ENCODE measurements at places on chromosomes 12 and 14.

DNA sequence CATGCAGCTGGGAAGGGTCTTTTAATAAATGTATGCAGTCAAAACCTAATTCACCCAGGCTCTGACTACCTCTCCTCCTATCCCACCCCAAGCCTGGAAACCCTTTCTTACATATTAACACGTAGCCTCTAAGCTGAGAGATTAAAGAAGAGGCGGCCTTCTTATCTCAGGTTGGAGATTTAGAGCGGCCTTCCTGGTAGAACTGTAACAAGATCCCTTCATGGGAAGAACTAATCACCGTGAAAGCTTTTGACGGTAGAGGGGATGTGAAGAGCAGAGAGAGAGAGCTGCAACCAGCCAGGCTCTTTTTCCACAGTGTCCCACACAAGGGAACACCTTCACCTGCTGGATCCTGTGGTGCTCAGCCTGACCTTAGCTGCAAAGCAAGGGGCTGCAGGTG, 367.4 kb downstream of the MED13L start:
- no peak for DNase-seq

DNA sequence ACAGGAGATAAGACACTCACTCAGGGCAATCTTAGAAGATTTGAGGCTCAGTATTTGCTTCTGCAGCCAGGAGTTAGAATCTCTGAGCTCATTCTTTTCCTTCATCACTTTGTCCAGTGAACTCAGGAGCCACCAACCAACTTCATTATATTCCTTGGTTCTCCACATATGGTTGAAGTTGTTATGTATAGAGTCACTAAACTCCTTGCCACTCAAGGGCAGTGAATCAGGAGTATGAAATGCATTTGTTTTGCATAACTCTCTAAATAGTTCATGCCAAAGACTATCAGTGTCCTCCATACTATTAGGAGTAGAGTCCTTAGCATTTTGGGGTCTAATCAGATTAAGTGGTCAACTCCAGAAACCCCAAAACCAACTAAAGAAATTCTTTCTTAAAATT, 150.6 kb downstream of the CCDC59 start:
- no peak for DNase-seq

DNA sequence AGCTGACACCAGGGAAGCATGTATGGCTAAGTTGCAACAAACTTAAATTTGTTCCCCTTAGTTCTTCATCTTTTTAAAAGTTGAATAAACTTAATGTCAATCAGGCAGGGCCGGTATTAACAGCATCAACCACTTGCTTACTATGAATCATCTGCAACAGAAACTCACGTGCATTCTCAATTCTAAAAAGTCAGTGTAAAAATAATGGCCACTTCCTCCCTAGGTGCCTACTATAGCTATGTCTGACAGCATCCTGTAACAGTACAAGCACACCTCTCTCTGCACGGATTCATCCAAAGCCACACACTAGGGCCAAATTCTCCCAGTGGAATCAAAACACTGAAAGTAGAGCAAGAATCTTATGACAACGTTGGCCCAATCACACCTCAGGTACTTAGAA, 48.6 kb downstream of the PPP1R36 start:
- DNase-seq: no peak

DNA sequence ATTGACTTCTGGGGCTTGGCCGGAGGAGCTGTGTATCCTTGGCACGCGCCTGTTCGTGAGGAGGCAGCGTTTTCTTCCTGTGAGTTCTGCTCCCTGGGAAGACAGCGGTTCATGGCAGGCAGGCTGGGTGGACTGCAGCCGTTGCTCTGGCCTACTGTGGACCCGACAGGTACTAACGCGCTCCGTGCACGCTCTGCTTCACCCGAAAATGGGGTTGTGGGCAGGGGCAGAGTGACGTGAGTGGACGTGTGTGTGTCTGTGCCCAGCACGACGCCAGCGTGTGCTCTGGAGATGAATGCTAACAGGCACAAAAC, 179.1 kb downstream of the KIF26A start:
- no peak for DNase-seq

DNA sequence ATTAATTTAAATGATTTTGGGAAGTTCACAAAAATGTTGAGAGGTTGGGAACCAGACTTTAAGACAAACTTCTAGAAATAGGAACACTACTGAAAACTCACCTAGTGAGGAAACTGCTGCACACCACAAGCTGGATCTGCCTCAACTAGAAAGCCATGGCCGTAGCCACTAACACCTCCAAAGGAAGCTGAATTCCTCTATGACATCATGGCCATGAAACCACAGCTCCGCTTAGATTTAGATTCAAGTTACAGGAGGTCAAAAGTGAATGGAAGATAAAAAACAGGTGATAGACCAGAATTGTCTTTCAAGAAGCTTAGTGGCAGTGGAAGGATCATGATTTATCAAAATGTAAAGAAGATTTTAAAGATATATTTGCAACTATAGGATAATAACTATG, 208.8 kb upstream of the ALG10 start:
- peak; percentile 87 for DNase-seq

DNA sequence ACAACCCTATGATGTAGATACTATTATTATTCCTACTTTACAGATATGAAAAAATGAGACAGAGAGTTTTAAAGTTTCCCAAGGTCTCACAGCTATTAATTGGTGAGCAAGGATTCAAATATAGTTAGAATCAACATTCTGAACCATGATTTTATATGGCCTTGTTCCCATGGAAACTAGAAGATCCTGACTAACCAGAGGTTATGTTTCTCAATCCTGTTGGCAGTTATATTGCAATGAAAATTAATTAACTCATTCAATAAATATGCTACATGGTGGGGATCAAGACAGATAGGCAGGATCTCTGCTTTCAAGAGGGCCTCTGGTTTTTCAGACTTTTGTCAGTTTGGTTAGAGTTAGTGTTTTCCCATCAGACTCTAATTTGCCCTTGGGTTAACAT, 9.3 kb upstream of the FUT8 start:
- DNase-seq: no peak

- DNase-seq: no peak
Measured at GRCh38 chr12:88935856-88936255, 355.6 kb upstream of the KITLG start.

GRCh38 chr12:93686572-93687356, 9.6 kb downstream of the CRADD start:
- DNase-seq: no peak

DNA sequence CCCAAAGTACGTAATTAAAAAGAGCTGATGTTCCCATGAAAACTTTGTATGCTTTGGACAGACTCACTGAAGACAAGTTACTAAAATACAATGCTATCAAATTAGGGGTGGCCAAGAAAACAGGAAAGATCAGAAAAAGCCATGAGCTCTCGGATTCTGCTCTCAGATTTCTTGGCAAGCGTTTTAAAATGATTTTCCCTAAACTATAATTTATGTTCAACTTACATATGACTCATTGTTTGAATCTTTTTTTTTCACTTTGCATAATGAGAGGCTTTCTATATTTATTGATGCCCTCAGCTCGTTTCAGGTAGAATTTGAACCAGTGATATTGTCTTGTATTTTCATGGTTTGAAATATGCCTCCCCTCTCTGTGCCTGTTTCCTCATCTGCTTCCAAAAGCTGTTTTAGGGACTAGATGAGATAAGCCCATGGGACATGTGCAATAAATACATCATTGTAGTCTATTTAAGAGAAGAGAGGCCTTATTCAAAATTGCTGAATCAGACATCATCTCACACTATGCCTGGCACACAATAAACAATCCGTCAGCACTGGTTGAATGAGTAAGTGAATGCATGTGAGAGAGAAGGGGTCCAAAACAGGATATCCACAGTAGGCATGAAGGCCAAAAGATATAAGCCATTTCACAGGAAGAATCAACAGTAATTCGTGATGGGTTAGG, 4.7 kb upstream of the IPO8 start:
- no peak for DNase-seq

DNA sequence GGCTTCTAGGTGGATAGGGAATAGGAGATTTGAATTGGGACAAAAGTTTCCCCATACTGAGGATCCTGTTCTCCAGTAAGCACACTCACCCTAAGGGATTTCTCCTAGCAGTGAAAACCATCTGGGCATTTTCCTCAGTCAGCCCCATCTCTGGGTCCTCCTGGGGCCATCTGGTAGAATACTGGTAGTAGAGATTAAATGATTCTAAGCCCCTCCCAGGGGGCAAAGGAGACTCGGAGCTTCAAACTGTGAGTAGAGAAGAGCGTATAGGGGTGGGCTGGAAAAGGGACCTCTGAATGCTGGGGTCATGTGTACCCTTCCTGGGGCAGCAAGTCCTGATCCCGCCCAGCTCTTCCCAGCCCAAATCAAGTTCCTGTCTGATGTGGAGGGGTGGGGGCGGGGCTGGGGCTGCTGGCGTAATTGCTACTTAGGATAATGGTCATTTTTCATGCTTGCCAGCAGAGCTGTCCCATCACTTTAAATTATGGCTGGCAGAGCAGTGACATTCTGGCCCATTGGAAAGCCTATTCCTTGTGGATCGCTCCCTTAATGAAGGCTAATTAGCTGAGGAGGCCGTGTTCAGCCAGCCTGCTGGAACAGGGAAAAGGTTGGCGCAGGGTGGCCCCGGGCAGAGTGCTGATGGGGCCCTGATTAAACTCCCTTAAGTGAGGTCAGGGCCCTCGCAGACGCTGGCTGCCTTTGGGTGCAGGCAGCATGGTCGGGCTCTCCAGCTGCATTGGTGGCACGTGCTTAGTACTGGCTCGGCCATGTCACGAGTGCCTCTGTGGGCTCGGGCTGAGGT, 127.8 kb downstream of the TSPAN9 start:
- peak; percentile 44 for DNase-seq

GRCh38 chr14:30572771-30573170, 13.8 kb downstream of the G2E3 start:
- DNase-seq: no peak

- no peak for DNase-seq
Measured at GRCh38 chr12:64824130-64824499, 332 bp upstream of the TBC1D30 start.

DNA sequence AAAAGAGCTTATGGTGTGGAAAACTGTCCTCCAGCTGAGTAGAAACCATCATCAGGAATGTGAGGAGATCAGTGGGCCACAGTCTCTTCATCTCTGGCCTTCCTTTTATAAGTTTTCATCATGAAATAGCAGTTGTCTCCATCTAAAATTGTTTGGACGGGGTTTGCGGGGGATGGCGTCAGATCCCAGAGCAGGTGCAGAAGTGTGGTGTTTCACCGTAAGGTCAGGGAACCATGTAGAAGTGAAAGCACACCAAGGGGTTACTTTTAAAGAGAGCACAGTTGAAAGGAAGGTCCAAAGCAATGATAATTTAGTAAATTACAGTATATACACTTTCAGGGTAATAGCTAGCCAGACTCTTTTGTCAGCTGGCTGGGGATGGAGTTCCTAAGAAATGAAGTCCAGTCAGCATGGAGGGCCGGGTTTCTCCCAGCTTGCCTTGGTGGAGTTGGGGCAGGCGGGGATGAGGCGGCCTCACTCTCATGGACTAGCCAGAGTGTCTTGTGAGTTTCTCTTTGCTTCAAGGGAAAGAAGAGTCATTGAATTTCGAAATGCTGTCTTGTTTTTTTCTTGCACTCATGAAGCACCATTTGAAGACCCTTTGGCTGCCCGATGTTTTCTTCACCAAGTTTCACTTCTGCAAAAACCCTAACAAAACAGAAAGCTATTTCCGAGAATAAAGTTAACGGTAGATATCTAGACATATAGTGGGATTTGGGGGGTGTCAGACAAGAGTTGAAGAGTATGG, 100.6 kb downstream of the ETV6 start:
- DNase-seq: no peak

DNA sequence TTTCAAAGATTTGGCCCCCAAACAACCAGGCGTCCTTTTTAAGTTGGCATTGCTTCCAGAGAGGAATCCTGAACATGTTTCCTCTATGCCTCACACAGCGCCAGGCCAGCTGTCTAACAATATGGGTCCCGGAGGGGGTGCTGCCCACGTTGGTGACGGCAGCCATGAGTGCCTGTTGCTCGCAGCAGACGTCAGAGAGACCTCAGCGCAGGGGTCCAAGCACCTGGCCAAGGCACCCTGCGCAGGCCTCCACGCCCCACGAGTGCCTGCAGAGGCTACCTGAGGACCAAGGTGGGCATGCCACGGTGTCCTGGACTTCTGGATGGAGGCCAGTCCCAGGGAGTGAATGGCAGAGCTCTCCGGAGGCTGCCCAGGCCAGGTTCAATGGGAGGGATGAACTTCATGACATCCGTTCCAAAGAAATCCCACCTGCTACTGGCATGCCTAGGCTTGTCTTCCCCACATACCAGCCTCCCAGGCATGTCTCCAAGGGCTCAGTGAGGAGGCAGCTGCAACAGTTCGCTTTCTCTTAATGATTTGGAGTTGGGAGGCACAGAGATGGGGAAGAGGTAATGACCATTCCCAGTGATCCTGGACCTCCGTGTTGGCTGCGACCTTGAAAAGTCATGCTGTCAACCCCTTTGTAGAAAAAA, 11.6 kb upstream of the FOXN3 start:
- DNase-seq: peak; percentile 93

DNA sequence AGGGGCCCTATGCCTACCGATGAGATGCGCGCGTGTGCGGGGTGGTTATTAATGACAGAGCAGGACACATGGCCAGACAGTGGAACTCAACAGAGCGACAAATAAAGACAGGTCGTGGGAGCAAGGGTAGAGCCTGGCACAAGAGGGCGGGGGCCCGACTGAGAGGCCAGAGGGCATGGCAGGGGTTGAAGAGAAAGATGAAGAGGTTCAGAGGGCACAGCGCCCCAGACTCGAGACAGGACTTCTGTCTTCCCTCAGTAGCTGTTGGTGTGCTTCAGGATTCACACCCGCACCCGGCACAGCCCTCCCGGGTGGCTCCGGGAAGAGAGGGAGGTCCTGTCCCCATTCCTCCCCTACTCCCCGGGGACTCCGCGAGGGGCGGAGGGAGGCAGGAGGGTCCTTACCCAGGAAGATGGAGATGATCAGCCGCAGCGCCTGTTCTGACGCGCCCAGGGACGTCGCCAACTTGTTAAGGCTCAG, 366 bp downstream of the LPCAT3 start:
- peak; percentile 68 for DNase-seq

DNA sequence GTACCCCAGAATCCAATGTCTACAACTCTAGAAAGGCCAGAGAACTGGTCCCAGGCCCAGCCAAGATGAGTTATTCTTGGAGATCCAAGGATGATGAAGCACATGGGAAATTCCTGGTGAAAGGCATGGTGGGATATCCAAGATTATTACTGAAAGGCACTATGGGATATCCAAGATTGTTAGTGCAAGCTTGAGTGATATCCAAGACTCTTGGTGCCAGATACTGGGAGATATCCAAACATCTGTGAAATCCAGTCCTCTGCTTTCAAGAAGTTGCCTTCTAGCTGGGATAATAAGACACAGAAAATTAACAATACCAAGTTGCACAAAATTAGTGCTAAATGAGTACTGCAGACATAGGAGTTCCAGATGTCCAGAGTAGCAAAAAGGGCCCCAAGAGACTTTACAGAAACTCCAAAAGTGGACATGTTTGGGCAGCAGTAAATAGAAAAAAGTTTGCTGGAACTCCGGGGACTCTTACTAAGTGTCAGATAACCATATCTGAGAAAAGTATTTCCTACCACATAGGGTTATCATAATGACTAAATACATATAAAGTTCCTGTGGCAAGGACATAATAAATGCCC, 34.6 kb downstream of the PHLDA1 start:
- DNase-seq: peak; percentile 25

- DNase-seq: no peak
Measured at GRCh38 chr14:61726778-61727658, 31.7 kb downstream of the HIF1A start.

GRCh38 chr12:104733717-104734175, 224.3 kb downstream of the SLC41A2 start:
- no peak for DNase-seq

Measured in myocyte (in vitro differentiated cells).